ENCODE measurements at places on chromosomes 11 and 22.

DNA sequence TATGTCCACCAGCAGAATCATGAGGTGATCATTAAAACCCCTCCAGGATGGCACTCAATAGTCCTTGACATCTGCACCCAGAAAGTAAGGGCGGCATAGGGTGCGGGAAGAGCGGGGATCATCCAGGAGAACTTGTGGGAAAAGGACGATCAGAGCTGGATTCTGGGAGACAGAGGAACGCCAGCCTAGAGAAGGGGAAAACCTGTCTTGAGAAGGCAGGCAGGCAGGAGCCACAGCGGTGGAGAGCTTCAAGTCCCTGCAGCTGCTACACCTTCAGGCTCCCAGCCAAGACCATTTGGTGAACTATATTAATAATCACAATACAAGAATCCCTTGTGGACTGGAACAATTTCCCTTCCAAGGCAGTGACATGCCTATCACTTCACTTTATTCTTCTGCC, 134.3 kb downstream of the BUD13 start:
- no peak for DNase-seq

GRCh38 chr11:65221026-65221425, 39.3 kb downstream of the CAPN1 start:
- no peak for DNase-seq

DNA sequence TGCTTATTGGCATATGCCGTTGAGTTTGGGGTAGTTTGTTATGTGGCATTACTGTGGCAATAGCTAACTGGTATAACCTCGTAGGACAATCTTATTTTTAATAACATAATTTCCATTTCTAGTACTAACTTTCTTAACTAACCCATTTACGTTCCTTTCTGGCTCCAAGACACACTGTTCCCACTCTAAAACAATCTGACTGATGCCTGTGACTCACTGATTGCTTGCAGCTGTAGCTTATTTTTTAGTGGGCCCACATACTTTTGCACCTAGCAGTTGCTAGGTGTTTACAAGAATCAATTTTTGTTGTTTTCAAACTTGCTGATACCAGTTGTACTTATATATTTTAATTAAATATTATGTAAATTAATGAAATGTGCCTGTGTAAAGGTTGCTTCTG, 52.2 kb downstream of the FAT3 start:
- DNase-seq, result no peak

DNA sequence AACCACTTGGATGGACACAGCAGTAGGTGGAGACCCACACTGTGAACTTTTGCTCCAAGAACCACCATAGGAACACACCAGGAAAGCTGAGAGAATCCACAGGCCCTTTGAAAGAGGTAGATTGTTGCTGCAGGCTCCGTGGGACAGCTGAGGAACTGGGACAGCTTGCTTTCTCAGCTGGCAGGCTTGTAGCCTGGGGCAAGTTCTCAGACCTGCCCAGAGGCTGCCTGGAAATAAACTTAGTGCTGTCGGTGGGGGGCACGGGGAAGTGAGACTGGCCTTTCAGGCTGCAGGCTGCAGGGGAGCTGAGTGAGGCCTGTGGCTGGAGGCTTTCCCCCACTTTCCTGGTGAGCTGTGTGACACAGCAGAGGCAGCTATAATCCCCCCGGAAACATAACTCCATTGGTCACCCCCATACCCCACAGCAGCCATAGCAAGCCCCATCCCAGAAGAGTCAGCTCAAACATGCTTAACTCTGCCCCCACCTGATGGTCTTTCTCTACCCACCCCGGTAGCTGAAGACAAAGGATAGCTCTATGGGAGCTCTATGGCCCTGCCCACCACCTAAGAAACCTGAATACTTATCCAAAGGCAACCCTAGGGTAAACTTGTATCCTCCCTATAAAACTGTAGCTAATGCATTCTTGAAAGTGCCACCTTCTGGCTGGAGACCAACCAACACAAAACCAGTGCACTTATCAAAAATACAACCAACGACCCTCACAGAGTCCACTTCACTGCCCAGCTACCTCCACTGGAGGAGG, 21.4 kb upstream of the ACRV1 start:
- DNase-seq, result no peak

DNA sequence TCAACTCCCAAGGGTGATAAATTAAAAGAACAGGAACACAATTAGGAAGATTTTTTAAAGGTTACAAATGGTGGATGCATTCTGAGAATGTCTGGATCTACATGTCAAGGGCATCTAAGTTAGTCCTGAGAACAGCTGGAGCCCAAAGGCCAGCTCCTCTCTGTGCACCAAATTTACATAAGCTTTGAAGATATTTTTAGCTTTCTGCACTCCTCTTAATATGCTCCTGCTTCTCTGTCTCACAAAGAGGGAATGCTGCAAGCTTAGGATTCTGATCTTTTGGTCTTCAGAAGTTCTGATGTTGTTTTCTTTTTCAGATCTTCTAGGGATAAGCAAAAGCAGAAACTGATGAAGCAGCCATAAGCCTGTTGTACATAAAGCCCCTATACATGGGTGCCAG, 309.8 kb upstream of the NCAM1 start:
- DNase-seq, result peak; percentile 26

All from NCI-H526 treated with DMSO at 0.1 percent for 48 hours (cell line).